Activated naive CD4-positive, alpha-beta T cell treated with anti-CD3 and anti-CD28 coated beads, Interleukin-2, amount 50 U/mL, for 72 hours (primary cell): ENCODE measurements at places on chromosomes 6 and 20. TPM values are rescaled to one million over a fixed set of nuclear protein-coding genes. Genes with fewer than 3 reads are reported as not detected.

Gene HLA-DMB
- 2.8 TPM for total RNA-seq

Gene GRM1
- total RNA-seq = not detected

Gene TNFRSF21
- 1.8 TPM for total RNA-seq

Gene DEF6
- 156 TPM for total RNA-seq

Gene TMEM14A
- 18.1 TPM for total RNA-seq

Gene TBXT
- total RNA-seq = not detected

Gene PARD6B
- 5.6 TPM for total RNA-seq

Gene FOXA2
- total RNA-seq = not detected

Gene LY86
- 0.96 TPM for total RNA-seq

Gene TP53TG5
- 0.16 TPM for total RNA-seq

Gene AIF1
- 117 TPM for total RNA-seq

Gene CDS2
- total RNA-seq = 40.8 TPM

Gene PRDM13
- total RNA-seq = not detected

Gene CPXM1
- total RNA-seq = 1.1 TPM

Gene UTRN
- total RNA-seq = 56.9 TPM

Gene DPPA5
- total RNA-seq = not detected

Gene SAMD5
- total RNA-seq = not detected

Gene ABHD12
- total RNA-seq = 20.2 TPM

Gene QRSL1
- total RNA-seq = 20.5 TPM

Gene RAD21L1
- total RNA-seq = 0.47 TPM

Gene NELFCD
- total RNA-seq = 159 TPM

Gene PLN
- not detected for total RNA-seq

Gene PREX1
- total RNA-seq = 30.6 TPM

Gene HSPA1B
- 171 TPM for total RNA-seq

Gene TCF19
- total RNA-seq = 100 TPM

Gene DSP
- total RNA-seq = not detected

Gene CAGE1
- total RNA-seq = 0.30 TPM

Gene CCNC
- total RNA-seq = 63.6 TPM

Gene HRH3
- not detected for total RNA-seq

Gene DOK5
- 1.3 TPM for total RNA-seq

Gene RAET1L
- total RNA-seq = not detected

Gene RSPH3
- total RNA-seq = 7.1 TPM

Gene DDO
- total RNA-seq = not detected

Gene TINAG
- total RNA-seq = not detected

Gene KCNB1
- total RNA-seq = not detected

Gene CD24
- 1.9 TPM for total RNA-seq

Gene BPIFA1
- total RNA-seq = not detected

Gene LINC00237
- total RNA-seq = not detected

Gene C20orf141
- total RNA-seq = not detected

Gene SLC12A5
- total RNA-seq = 0.66 TPM

Gene TPD52L1
- total RNA-seq = 0.87 TPM

Gene SNX21
- total RNA-seq = 2.5 TPM

Gene PLA2G7
- total RNA-seq = not detected

Gene OOEP
- 0.48 TPM for total RNA-seq

Gene POM121L2
- total RNA-seq = not detected

Gene MMP24
- total RNA-seq = not detected

Gene HCRTR2
- total RNA-seq = not detected

Gene SLC22A2
- total RNA-seq = not detected

Gene OSTM1
- 22.2 TPM for total RNA-seq

Gene PHF10
- total RNA-seq = 79.9 TPM

Gene BPIFB1
- total RNA-seq = not detected
